ENCODE measurements at places on chromosomes 5 and 9. TPM values are rescaled to one million over a fixed set of nuclear protein-coding genes. Genes with fewer than 3 reads are reported as not detected.

NDOR1 gene
- total RNA-seq = 30.7 TPM

BTNL3 gene
- not detected for total RNA-seq

DNA sequence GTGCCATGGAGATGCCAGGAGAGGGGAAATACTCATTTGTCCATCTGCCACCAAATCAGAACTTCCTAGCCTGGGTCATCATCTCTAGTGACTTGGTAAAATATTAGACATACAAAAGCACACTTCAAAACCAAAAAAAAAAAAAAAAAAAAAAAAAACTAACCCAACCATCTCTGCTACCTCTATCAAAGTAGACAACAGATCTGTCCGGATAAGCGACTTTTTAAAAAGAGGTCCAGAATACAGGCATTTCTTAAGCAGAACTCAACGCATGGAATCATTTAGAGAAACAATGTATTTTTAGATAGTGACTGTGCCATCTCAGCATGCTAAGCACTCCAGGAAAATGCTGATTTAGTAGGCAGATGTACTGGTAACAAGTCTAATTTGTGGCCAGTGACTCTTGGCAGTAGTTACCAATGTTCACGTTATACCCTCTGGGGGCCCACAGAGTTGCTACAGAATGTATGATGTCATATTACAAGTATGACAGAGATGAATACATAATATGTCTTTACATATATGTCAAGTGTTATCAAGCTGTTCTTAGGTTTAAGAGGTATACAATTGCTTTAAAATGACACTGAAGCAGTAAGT, 107.8 kb downstream of the SMIM23 start:
- peaks cover 13% of the 10 kb centered on the region for H3K4me1 ChIP-seq
- no peaks in the 10 kb centered on the region for H3K27me3 ChIP-seq
- DNase-seq = no peak
- H3K4me3 ChIP-seq = no peak overlapping the region
- H3K36me3 ChIP-seq = peaks cover 5% of the 10 kb centered on the region

DNA sequence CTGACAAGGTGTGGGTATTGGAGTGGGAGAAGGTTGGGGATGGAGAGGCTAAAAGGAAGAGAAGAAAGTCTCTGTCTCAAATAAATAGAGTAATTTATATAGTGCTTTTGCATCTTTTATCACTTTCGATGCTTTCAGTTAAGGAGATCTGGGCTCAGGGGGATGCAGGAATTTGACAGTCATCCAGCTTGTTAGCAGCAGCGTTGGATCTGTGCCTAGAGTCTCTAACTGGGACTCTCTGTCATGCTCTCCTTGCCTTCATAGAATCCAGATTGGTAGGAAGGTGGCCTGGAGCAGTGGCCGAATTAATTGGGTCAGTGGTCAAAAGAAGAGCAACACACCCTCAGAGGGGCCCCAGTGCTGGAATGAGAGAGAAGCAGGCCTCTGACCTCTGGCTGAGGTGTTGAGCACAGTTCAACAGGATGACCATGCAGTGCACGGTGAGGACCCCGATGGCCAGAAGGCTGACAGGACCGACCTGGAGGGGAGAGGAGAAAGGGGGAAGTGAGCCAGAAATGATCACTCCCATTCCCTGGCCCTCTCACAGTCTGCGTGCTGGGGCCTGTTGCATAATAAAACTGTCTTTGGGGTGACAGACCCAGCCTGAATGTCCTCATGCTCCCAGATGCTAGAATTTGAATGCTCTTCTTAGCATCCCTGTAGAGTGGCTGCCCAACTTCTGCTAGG, 7.6 kb downstream of the SLC36A3 start:
- H3K4me1 ChIP-seq = peaks cover 2% of the 10 kb centered on the region
- no peak for DNase-seq
- H3K27ac ChIP-seq = no peak overlapping the region
- H3K4me3 ChIP-seq = no peak overlapping the region

GRCh38 chr9:31996331-31996730, 388.1 kb upstream of the ACO1 start:
- DNase-seq = no peak
- H3K27me3 ChIP-seq = no peaks in the 10 kb centered on the region
- no peak overlapping the region for H3K27ac ChIP-seq

- no peak overlapping the region for H3K27ac ChIP-seq
- H3K4me3 ChIP-seq = no peak overlapping the region
- DNase-seq = no peak
- H3K27me3 ChIP-seq = peaks cover 23% of the 10 kb centered on the region
- peaks cover 4% of the 10 kb centered on the region for H3K36me3 ChIP-seq
Measured at GRCh38 chr9:135589596-135590485, 28.3 kb downstream of the PAEP start.

DNA sequence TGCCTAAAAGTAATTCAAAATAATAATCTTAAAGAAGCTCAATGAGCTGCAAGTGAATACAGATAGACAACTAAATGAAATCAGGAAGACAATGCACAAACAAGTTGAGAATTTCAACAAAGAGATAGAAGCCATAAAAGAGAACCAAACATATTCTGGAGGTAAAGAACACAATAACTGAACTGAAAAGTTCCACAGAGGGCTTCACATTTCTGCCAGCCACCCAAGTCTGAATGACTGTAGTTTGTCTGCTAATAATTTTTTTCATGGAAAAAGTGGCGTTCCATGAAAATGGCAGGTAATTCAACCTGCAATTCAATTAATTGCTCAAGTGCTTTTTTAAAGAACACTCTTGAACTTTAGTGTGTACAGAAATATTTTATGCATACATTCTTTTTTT, 251.3 kb downstream of the KDM4C start:
- H3K27me3 ChIP-seq = no peaks in the 10 kb centered on the region
- no peak for DNase-seq
- H3K4me1 ChIP-seq = peaks cover 5% of the 10 kb centered on the region
- no peak overlapping the region for H3K4me3 ChIP-seq
- H3K27ac ChIP-seq = no peak overlapping the region
- peaks cover 15% of the 10 kb centered on the region for H3K36me3 ChIP-seq

GRCh38 chr9:27329291-27329690, 32.3 kb upstream of the EQTN start:
- DNase-seq = no peak
- peaks cover 3% of the 10 kb centered on the region for H3K4me1 ChIP-seq
- no peak overlapping the region for H3K27ac ChIP-seq
- no peaks in the 10 kb centered on the region for H3K36me3 ChIP-seq
- H3K4me3 ChIP-seq = no peak overlapping the region

All from T-helper 17 cell (primary cell).